ENCODE measurements at places on chromosomes 7 and 10. TPM values are rescaled to one million over a fixed set of nuclear protein-coding genes. Genes with fewer than 3 reads are reported as not detected.
A peak's percentile ranks its signal among the peaks of the same experiment; 100 is the strongest.

CFAP46 gene
- total RNA-seq, result 1.8 TPM

DNA sequence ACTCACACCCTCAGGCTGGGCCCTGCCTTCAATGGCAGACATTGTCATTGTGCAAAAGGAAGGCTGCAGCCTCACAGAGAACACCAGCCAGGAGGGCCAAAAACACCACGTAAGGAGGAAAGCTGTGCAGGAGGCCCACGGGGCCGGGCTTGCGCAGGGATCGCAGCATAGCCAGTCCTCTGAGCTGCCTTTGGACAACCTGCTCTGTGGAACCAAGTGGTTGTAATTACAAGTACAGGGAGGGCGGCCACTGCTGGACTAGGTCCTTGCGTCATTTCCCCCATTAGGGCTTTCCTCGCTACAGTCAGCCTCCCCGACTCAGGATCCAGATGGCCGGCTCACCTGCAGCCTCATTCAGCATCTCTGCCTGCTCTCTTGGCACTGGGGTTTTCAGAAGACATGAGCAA is 66.9 kb downstream of the FAM53B start:
- no peak for DNase-seq

- no peak for DNase-seq
These were observed 13.1 kb downstream of the EZH2 start for GRCh38 chr7:148871030-148871429.

GRCh38 chr10:97851341-97852001 is 1.8 kb downstream of the GOLGA7B start:
- DNase-seq, result peak; percentile 53

DNA sequence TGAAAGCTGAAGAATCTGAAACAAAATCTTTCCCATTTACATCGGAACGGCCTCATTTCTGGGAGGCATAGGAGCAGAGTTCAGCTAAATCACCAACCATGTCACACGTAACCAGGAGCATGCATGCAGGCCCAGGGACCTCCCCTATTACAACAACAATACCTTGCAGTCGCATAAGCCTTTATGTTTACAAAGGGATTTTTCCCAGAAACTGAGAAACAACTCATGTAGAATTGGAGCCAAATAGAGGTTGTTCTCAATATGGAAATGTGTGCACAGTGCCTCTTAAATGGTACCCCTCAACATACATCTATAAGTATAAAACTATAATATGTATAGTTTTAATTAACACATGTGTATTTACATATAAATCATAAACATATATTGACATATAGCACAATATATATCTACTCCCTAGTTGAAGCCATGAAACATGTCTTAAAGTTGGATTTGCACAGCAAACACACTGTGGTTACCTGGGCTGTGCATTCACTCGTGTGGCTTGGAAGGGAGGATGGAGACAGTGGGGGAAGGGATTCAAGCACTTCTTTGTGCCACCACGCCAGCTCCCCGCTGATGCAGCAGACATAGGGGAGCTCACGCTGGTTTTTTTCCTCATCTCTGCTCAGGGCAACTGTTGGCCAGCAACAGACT is 35.0 kb upstream of the DGKI start:
- no peak for DNase-seq

MAP3K8 gene
- 1.2 TPM for total RNA-seq

TMEM213 gene
- total RNA-seq, result not detected
